NCI-H69 (cell line): ENCODE measurements at places on chromosomes 5 and 9.

GRCh38 chr5:45038366-45038987, 229.7 kb downstream of the MRPS30 start:
- DNase-seq, result peak; percentile 43

DNA sequence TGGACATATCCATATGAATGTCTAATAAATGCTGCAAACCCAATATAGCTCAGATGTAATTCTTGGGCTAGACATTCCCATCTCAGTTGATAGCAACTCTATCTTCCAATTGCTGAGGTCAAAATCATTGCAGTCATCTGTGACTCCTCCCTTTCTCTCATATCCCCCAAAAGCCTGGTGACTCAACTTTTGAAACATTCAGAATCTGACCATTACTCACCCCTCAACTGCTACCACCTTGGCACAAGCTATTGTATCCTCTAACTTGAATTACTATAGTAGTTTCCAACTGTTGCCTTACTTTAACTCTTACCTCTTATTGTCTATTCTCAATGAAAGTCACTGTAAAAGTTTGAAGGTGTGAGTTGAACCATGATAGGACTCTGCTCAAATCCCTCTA, 600.1 kb upstream of the RGMB start:
- no peak for DNase-seq

DNA sequence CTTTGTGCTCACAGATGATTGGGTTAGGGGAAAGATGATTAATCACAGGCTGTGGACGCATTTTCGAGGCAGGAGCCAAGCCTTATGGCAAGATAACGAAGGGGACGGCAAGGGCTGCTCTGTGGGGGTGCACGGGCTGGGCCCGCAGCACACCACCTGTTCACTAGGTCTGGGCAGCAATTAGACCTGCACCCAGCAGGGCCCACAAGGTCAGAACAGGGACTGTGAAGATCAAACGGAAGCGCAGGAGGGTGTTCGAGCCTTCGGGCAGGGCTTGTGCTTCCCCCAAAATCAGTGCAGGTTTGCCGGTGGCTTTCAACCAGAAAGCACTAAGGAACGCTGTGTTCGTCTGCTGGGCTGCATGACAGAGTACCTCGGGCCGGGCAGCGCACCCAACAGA, 73.7 kb downstream of the UBE2QL1 start:
- peak; percentile 79 for DNase-seq

GRCh38 chr9:129283705-129284606, 105.9 kb upstream of the IER5L start:
- DNase-seq, result no peak

DNA sequence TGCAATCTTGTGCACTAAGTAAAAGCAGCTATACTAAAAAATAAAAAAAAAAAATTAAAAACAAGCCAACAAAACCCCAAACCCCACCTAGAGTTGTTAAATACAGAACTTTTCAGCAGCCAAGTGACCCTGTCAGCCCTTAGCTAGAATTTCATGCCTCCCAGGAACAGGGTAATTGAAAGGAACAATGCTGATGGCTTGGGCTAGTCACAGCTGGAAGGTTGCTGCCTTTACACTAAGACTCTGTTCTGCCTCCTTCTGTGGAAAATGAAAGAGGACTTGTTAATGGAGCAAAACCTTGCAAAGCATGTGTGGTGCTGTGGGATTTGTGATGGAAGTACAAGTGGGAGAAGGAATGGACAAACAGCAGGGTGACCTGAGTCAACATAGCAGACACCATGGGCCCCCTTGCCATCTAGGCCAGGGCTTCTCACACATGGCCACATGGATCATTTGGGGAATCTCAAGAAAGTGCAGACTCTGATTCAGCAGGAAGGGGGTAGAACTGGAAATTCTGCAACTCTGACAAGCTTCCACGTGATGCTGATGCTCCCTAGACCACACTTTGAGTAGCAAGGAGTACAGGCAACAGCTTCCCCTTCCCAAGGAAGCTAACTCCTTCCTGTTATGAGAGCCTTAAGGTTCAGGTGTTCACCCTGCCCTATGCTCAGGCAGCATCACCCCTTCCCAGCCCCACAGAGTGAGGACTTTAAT, 14.9 kb upstream of the TMEM252 start:
- no peak for DNase-seq

GRCh38 chr5:103706939-103707682, 144.5 kb upstream of the NUDT12 start:
- peak; percentile 98 for DNase-seq

GRCh38 chr9:86445671-86446070, 91.5 kb upstream of the TUT7 start:
- DNase-seq, result no peak

DNA sequence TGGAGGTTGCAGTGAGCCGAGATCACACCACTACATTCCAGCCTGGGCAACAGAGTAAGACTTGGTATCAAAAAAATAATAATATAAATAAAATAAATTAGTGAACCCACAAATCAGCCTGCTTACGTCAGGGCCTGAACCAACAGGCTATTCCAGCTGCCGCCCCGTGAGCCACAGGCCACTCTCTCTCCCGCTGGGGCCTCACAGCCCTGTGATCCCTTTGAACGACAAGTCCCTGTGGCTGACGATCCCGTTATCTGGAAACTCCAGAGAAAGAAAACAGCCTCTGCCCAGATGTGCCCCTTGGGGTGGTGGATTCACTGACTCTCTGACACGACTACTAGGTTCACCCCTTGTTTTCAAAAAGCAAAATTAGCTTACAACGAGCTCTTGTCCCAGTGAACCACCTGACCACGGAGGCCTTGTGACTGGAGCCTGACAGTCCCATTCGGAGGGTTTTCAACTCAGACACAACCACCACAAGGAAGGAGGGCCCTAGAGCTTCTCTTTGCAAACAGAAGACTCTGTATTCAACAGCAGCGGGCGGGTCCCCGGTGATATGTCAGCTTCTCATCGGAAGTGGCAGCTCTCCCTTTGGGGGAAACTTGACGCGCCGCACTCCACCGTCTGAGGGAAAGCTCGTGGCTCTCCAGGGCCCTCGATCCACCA, 4.4 kb upstream of the DIPK1B start:
- no peak for DNase-seq

GRCh38 chr5:40680741-40681362, 1.1 kb downstream of the PTGER4 start:
- DNase-seq, result no peak

DNA sequence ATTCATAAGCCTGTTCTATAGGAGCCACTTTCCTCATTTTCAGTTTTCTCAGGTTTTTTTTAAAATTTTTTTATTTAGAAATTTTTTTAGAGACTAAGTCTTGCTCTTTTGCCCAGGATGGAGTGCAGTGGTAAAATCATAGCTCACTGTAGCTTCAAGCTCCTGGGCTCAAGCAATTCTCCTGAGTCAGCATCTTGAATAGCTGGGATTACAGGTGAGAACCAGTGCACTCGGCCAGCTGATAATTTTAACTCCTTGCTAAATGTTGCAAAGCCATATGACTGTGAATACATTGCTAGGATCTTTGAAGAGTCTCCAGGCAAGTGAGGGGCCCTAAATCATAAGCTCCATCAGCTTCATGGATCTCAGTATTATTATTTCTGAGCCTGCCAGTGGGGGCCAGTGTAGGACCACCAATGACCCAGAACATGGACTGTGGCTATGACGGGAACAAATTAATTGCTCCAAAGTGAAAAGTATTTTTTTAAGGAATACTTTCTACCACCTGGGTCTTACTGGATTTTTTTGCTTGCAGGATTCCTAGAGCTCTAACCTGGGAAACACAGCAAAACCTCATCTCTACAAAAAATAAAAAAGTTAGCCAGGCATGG, 5.7 kb upstream of the GAPVD1 start:
- DNase-seq, result peak; percentile 61

DNA sequence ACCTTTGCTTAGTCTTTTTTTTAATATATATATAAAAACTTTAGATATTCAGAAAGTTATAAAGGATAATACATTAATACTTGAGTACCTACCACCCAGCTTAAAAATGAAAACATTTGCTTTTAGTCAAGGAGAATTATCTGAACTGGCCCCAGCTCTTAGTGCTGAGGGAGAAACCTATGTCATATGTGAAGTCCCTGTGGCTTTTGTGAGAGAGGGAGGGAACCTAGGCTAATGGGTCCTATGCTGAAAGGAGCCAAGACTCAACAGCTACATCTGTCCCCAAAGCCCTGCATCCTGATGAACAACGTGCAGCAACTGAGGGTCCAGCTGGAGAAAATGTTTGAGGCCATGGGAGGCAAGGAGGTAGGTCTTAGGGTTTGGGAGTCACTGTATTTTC, 92.0 kb upstream of the RUSC2 start:
- DNase-seq, result no peak

DNA sequence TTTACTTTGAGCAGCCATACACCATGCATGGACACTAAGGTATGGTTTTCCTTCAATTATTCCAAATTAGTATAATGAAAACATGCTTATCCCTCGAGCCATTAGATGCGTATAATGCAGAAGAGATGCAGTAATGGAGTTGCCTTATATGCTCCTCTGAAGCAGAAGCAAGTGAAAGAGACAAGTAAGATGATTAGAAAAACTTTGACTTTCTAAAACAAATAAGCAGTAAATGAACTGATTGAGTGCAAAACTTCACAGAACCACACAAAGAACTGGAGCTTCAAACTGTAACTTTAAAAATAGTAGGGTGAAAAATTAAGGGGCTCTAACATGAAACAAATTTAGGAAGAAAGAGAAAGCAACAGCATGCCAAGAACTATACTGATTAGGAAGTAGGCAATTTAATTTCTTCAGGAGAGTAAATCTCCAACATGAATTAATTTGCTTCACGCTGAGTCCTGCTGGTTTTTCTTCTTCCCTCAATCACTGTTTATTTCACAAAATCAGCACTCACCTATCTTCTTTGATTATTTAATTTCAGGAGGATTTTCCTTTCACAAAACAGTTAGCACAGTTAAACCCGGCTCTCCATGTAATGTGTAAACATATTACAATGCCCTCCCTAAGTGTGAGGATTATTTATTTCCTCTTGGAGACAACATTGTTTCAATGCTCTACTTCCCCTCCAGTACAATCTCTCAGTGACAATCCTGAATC, 90.3 kb upstream of the PAM start:
- DNase-seq, result peak; percentile 59

GRCh38 chr5:36300191-36300926, 1.3 kb downstream of the RANBP3L start:
- DNase-seq, result no peak

DNA sequence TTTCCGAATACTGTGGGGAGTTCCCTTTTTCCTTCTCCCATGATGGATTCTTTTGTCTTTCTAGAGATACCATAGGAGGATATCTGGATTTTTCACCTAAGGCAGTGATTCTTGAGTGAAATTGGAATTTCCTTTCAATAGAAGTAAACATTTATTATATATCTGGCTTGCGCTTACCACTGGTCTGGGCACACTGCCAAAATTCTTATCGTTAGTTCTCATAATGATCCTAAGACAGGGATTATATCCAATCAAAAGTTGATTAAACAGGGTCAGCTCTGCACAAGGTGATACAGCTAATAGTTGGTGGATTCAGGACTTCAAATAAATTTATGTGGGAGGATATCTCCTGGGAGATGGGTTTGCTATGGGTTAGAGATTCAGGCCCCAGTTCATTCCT, 9.6 kb downstream of the TLE4 start:
- peak; percentile 49 for DNase-seq

DNA sequence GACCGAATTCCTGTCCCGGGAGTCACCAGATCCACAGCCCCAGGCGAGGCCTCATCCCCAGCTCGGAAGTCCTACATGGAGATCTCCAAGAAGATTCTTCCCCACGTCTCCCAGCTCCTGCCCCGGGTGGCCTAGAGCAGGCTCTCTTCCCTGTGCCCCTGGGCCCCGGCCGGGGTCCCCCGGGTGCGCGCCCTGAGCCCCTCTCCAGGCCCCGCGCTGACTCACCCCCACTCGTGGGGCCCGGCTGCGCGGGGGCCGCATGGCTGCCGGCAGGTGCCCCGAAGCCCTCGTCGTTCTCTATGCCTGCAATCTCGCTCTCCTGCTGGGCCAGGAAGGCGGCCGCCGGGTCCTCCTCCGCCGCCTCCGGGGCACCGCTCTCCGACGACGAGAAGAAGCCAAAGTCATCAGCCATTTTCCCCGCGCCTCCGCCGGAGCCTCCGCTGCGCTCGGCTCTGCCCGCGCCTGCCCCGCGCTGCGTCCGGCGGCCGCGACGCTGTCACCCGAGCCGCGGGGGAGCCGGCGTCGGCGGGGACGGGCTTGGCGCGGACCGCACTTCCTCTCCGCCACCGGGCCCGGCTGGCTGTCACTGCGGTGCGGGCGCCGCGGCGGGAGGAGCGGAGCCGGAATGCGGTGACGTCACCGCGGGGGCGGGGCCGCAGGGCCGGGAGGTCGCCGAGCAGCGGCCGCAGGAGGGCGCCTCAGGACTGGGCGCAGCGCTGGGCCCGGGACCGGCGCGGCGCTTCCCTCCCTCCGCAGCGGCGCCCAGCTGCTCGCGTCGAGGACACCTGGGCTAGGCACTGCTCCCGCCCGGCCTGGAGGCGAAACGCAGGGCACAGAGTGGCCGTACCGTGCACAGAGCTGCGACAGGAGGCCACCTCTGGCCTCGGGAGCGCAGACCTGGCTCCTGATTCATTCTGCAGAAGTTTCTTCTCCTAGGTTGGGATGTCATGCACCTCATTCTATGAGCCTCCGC, at the start of gene CLTB:
Gene CLTB, minus strand, starts transcription at position 588 of the 973 bp plus-strand sequence. Its CDS starts 176 bp downstream, at position 412.
- peak; percentile 96 for DNase-seq

GRCh38 chr9:108854094-108854493, 1.7 kb downstream of the ACTL7B start:
- no peak for DNase-seq

DNA sequence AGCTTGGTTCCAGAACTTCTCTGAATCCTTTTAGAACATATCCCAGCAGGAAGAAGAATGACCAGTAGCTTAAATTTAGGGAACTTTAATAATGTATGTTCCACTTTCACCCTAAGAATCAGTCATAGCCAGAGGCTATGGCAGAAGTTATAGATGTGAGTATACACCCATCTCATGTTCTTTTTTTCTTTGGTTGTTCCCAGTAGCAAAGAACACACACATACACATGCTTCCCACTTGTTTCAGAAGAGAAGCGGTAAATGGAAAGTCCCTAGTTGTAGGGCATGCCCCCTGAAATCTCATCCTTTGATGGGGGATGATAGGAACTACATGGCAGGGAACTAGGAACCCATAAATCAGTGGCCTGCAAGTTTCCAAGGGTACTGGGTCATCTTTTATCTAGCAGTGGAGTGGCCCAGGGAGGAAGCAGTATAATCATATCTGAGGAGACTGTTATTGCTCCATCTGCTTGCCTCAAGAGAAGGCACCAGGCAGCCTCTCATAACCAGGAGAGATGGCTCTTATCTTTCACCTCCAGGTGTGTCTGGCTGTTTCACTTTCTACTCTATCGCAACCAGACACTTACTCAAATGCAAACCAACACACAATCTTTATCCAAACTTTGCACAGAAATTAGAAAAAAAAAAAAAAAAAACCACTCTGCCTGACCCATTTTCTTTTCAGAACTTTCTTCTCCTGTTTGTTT, 109.5 kb downstream of the SNCAIP start:
- peak; percentile 68 for DNase-seq
